ENCODE measurements at places on chromosomes 12 and 14.

DNA sequence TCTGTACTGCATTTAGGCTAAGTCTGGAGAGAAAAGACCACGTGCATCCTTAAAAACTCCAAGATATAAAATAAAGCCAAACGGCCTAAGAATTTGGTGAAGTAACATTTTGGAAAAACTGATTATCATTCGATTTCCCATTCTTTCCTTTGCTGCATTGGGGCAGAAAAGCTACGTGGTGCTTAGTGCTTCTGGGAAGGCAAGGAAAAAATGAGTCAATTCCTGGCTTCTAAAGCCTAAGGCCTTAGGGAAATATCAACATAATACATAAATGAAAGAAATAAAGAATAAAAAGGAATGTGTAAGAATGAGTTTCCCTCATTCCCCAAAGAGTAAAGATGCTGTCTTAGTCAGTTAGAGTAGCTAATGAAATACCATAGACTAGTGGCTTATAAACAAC, 520.5 kb downstream of the GLT1D1 start:
- DNase-seq, result no peak

DNA sequence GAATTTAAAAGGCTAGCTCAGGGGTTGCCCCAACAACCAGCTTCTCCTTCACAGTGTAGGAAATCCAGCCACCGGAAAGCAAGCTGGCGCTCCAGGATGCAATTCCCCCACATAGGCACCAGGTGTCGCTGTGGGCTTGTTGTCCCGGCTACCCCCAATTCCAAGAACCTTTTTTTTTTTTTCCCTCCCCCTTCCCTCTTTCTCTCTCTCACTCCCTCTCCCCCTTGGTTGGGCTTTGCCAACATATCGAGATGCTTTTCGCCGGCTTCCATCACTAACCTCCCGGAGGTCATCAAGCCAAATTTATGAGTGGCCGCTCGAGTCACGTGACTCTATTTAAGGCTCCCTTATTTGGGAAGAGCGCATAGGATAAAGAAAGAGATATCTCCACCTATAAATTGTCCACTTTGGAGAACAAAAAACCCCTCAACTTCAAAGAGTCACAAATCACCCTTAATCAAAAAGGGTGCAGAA, at the start of gene HOXC5:
HOXC5 (plus strand) TSS at position 424 of the 474 bp plus-strand sequence. CDS start 73 bp downstream, outside the sequence.
- peak; percentile 79 for DNase-seq

DNA sequence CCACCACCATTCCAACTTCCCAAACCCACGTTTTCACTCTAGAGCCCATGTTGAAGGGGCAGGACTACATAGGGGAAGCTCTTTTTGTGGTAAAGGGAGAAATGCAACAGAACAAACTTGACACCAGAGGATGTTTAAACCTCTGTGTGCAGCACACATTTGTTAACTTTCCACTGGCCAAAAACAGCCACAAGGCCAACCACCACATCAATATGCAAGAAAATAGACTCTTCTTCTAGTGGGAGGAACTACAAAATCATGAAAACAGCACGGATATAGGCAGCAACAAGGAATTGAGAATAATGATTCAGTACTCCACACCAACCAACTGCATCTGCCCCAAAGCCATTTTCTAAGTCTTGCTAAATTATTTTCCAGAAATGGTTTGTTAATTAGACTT, 66.3 kb upstream of the CEP83 start:
- DNase-seq, result no peak

DNA sequence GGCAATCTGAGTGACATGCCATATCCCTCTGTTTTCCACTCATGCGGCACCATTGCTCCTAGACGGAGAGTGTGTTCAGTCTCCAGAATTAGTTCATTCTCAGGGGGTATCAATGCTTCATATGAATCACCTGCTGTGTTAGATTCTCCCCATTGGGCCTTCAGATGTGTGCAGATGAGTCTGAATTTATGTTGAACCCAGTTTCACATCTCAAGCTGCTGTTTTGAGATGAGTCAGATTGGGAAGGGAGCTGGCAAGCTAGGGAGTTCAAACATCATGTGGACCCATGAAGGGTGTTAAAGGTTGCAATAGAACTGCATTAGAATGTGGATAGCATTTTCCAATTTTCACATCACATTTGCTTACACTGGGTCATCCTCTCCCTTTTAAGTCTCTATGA, 46.9 kb upstream of the KCNA1 start:
- no peak for DNase-seq

DNA sequence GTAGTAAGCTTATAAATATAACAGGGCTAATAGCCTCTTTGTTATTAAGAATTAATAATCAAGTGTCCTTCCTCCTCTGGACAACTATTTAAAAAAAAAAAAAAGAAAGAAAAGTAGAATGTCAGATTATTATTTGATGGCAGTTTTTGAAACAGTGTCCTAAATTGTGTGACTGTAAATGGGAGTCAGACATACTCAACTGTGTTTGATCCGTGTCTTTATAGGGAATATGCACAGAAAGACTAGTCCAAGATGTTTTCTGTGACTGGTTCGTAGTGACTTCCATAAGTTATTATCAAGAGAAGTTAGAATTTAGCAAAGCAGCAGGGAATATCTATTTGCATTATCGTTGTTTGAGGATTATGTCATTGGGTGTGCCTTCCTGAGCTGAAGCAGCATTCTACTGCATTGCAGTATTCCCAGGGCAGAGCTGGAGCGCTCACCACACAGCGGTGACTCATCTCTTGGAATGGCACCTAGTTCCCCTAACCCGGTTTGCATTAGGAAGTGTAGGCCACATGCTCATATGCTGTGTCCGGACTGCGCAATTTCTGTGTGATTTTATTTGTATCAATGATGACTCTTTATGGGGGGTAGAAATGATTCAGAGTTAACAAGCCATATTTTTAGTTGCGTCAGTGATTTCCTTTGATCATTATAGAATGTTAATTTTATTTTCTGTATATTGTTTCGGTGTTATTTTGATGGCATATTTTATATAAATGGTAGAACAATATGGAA, 7.9 kb downstream of the DYNC1H1 start:
- DNase-seq, result peak; percentile 100

DNA sequence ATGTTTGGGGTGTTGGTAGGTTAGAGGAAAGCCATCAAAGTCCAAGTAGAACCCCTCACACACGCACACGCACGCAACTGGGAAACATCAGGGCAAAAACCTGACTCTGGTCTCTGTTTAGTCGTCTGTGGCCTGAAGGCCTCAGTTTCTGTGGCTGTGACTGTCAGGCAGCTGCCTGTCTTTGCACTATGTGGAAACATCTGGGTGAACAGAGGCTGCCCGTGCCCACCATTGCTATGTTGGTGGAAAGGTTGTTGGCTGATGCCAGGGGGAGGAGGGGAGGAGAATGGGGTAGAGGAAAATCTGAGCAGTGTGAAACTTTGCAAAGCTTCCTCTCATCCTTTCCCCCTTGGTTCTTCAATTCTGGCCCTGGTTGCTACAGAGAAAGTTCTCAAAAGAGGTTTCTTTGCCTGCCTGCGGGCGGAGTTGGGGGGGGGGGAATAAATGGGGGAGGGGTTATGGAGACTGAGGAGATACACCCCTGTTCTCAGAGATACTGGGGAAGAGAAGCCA, 7.5 kb downstream of the HOXC10 start:
- DNase-seq, result no peak

DNA sequence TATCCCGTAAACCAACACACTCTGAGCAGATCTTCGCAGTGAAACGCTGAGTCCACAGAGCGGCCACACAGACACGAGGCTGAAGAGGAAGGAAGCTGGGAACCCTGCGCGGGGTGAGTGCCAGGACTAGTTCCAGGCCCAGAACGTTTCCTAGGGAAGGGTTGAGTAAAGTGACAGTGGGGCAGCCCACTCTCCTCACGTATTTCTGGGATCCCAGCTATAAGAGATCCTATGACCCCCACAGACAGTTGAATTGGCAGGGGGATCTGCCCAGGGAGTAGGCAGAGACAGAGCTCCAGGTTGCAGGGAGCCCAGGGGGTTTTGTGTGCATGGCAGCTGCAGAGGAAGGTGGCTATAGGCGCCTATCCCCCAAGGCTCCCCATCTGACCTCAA, 51.1 kb downstream of the GTF2A1 start:
- DNase-seq, result peak; percentile 29

- DNase-seq, result peak; percentile 91
These were observed 124.1 kb upstream of the E2F7 start for GRCh38 chr12:77189458-77189857.

DNA sequence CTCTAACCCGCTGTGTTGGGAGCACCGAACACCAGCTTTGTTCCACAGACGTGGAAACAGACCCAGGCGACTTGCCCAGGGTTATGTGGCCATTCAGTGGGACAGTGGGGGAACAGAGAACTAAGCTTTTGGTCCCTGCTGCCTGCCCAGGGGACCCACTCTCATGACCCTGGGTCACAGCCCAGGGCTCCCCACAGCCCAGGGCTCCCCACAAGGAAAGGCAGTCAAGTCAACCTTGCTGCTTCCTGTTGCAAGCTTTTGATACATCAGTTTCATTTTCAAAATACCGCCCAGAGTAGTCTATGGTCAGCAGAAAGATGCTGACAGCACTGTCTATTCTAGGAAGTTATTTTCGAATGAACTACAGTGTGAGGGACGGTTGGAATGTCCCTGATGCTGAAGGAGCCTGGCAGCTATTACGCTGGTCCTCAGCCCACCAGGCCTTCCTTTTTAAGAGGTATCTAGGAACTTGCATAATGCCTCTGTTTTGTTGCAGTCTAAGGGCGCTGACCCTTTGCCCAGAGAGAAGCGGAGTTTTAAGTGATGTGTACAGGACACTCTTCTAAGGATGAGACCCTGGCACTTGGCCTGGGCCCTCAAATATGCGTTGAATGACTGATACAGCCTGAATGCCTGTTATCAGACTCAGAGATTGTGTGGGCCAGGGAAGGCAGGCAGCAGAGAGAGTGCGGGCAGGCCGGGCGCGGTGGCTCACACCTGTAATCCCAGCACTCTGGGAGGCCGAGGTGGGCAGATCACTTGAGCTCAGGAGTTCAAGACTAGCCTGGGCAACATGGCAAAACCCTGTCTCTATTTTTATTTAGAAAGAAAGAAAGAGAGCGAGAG, 12.6 kb upstream of the TTC7B start:
- DNase-seq, result no peak

- DNase-seq, result no peak
These were observed 12.1 kb upstream of the STAC3 start for GRCh38 chr12:57263096-57263495.

- DNase-seq, result no peak
These were observed 77.6 kb downstream of the STAB2 start for GRCh38 chr12:103664626-103665025.

GRCh38 chr12:7716381-7716780, 5.1 kb downstream of the DPPA3 start:
- DNase-seq, result no peak

DNA sequence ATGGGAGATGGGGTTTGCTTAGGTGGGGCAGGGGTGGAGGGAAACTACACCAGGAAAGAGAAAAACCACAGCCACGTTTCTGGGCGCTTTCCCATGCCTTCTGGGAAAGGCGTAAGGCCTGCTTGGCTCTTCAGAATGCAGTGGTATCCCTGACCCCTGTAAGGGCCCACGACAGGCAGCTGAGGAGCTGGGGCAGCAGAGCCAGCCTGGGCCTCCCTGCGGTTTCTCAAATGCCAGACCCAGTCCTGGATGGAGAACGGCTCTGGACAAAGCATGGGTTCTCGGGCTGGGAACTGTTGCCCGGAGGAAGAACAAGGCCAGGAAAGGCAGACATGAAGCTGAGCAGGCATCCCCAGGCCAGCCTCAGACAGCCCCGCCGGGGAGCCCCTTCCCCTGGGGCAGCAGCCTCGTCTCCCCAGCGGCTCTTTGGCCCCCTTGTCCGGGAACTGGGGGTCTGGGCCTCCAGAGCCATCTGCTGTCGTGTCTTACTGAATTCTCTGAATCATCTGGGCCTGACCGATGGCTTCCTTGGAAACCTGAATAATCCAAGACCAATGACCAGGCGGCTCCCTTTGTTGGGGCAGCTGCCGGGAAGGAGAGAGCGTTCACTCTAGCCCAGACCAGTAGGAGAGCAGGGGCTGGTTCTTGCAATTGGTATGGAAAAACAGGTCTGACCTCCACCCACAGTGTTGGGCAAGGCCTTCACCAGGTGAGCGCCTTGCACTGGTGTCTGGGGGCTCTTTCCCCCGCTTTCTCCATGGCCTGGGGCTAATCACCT, 64.0 kb upstream of the RIN3 start:
- DNase-seq, result no peak

DNA sequence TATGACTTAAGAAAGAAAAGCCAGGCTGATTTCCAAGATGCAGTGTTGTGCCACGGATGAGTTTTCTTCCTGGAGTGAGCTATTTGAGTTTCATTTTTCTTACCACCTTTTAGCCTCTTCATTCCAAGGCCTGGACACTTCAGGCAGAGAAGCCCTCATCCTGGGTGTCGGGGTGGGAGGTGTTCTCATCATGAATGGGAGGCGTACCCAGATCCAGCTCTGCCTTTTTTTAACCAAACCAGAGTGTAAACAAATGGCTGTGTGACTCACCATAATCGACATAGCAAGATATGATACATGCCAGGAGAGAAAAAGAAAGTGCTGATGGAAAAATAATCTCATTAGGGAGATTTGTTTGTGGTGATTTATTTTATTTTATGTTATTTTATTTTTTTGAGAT, 79.9 kb downstream of the ARF6 start:
- peak; percentile 93 for DNase-seq

- no peak for DNase-seq
These were observed 22.2 kb upstream of the LRTM2 start for GRCh38 chr12:1797991-1798640.

GRCh38 chr12:64253356-64253755, 31.3 kb upstream of the KICS2 start:
- no peak for DNase-seq

DNA sequence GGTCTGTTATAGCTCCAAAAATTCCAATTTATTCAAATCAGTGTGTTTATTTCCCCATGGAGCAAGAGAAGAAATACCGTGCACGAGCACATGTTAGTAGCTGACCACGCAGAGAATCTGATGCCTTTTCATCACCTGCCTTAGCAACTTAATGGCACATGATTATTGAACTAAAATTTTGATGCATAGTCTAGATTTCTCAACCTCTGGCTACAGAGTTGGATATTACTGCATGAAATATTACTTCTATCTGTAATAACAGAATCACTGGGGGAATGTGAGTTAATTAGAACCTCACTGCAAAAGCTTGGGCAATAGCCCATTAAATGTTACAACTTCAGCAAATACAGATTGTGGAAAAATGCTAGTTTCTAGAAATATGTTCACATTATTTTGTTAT, 335.8 kb downstream of the FLRT2 start:
- DNase-seq, result no peak

Measured in EH (cell line).